ENCODE measurements at places on chromosomes 6 and 20.

DNA sequence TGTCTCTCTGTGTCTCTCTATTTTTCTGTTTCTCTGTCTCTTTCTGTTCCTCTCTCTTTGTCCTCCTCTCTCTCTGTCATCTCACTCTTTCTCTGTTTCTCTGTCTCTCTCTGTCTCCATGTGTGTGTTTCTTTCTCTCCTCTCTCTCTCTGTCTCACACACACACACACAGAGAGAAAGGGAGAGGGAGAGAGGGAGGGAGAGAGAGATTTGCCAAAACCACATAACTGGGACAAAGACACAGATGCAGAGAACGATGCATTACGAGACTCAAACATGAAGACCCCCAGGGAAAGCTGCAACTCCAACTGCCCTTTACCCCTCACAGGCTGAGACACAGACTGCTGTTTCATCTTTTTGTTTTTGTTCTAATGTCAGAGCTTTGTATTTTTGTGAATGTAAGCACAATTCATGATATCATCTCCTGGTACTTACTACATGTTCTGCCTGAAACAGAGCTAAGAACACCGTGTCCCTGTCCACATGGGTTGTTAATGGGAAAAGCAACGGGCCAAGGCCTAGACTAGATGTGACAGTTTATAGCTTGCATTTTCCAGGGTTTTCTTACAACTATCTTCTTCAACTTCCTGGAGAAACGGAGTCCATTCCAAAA, 177.1 kb upstream of the ARID1B start:
- no peak for DNase-seq

DNA sequence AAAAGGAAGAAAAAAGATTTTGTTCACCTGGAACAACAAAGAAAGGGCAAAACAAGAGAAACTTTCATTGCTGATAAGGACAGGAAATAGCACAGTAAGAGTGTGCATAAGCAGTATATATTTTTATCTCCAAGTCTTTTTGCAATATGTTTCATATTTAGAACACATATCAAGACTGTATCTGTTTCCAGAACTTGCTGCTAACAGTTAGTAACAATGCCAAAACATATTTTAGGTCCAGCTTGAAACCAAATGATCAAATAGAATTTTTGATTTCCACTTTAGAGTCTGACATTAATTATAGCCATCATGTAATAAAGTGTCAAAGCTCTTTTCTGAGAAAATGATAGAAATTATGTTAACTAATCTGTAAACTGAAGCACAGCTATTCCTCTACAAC, 143.5 kb upstream of the SUPT3H start:
- DNase-seq, result no peak

GRCh38 chr6:36686668-36687513, 8.4 kb downstream of the CDKN1A start:
- no peak for DNase-seq

GRCh38 chr20:33866398-33867100, 55.4 kb downstream of the CHMP4B start:
- DNase-seq, result no peak

- no peak for DNase-seq
Measured at GRCh38 chr20:57620999-57621398, 773 bp upstream of the ZBP1 start.

DNA sequence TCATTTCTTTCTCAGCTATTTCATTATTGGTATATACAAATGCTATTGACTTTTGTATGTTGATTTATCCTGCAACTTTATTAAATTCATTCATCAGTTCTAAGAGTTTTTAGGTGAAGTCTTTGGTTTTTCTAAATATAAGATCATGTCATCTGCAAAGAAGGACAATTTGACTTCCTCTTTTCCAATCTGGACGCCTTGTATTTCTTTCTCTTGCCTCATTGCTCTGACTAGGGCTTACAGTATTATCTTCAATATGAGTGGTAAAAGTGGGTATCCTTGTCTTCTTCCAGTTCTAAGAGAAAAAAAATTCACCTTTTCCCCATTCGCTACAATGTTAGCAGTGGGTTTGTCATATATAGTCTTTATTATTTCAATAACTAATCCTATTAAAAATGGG, 38.0 kb downstream of the KIF16B start:
- DNase-seq, result no peak

DNA sequence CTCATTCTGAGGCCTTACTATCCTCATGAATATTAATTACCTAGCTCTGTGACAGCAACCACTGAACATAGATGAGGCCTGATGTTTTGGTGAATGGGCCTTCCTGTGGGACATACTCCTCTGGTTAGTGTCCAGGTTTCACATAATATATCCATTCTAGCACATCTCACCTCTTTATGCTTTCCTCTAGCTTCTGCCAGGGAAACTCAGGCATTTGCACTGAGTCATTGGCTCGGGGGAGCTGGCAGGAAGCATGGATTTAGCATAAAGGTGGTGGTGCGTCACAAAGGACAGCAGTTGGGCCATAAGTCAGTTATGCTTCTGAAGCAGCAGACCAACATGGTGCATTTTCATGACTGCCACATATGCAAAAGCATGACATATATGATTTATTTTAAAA, 37.5 kb upstream of the TMEM170B start:
- DNase-seq, result no peak

GRCh38 chr6:55713436-55713835, 134.4 kb upstream of the HMGCLL1 start:
- no peak for DNase-seq

DNA sequence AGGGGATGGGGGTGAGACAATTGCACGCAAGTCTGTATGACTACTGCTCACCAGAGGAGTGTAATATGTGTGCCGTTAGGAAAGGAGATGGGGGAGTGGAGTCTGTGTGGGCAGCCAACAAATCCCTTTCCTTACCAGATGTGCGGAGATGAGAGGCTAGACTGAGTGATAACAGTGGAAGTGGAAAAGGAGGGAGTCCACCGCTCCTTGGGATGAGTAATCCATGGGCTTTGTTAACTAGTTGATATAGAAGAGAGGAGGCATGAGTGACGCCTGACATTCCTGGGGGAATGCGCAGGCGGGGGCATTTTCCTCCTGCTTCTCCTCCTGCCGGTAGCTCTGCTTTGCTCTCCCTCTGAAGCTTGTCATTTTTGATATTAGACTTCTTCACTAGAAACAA, 13.5 kb upstream of the SMIM26 start:
- DNase-seq, result no peak

DNA sequence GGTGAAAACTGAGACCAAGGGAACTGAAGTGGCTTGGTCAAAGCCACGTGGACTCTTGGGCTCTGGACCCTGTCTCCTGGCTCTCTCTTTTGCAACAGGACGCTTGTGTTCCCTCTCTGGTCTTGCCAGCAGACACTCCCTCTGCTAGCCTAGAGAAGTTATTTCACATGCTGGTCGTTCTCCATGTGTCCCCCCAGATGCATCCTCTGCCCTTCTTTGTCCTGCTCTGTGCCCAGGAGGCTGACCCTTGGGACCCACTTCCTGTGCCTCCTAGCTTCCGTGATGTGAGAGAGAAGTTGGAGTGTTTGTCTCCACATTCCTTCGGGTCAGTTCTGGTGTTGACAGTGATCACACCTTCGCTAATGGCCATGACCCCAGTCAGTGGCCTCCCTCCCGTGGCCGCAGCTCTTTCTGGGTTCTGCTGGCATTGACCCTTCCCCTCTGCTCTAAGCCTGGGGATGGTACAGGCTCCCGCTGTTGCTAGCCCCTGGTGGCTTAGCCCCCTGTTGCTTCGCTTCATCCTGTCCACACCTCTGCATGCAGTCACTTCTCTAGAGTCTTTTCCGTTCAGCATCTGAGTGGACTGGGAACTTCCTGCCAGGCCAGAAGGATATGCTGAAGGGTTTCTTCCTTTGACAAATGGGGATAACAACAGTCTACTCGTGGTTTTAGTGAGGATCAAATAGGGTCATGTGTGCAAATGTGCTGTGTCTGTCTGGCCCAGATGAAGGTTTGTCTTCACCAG, 70.1 kb upstream of the BMP2 start:
- no peak for DNase-seq

DNA sequence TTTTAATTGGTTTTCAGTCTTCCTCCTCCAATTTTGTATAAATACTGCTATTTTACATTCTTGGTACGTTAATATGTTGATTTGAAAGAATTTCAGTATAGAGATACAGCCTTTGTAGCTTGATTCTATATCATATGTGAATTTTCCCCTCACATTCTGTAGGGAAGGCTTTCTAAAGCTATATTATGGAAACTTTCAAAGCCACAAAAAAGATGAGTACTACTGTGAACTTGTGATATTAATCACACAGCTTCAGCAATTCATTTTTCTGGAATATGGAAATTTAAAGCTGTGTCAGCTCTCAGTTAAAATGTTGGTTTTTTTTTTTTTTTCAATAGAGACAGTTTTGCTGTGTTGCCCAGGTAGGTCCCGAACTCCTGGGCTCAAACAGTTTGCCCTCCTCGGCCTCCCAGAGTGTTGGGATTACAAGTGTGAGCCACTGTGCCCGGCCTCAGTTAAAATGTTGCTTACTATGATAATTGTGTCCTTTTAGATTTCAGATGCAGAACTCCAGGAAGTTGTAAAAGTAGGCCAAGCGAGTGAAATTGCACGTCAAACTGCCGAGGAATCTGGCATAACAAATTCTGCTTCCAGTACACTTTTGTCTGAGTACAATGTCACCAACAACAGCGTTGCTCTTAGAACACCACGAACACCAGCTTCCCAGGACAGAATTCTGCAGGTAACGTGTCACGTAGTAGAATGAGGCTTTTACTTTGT, 20.6 kb downstream of the CDC5L start:
- DNase-seq, result no peak

GRCh38 chr20:25532015-25532751, 53.1 kb downstream of the NINL start:
- no peak for DNase-seq

GRCh38 chr6:112935402-112936078, 588.4 kb downstream of the RFPL4B start:
- no peak for DNase-seq

- no peak for DNase-seq
Measured at GRCh38 chr6:34697544-34697836, 923 bp upstream of the ILRUN start.

- DNase-seq, result no peak
Measured at GRCh38 chr6:158374020-158374419, 61.8 kb downstream of the TULP4 start.

GRCh38 chr6:138821519-138821918, 25.6 kb downstream of the ECT2L start:
- DNase-seq, result no peak

DNA sequence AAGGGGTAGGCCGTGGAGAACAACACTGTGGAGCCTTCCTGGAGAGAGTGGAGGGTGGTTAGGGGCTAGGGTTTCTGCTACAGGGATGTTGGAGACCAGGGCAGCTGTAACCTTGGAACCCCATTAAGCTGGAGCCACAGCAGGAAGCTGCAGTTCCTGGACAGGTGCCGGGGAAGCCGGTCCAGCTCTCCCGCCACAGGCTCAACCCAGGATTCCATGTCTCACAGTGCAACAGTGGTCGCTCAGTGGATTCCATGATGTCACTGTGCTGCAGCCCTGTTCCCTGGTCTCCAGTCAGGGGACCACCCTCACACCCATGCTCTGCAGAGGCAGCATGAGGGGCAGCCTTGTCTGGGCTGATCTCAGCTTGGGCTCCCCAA, 264.6 kb upstream of the CDYL start:
- no peak for DNase-seq

DNA sequence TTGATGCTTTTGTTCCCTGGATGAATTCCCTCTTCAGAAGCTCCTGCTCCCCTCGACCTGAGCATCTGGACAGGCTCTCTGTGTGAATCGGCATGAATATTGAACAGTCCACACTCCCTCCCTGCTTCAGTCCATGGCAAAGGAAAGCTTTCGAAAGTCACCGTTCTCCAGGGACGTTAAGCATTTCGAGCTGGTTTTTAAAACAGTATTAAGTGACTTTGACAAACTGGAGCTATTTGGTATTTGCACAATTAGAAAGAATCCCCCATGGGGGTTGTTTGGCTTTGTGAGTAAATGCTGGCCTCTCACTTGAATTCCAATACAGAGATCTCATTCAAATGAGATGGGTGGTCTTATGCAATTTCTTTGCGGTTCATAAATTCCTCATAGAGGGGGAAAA, 85.3 kb upstream of the TIAM2 start:
- DNase-seq, result no peak

DNA sequence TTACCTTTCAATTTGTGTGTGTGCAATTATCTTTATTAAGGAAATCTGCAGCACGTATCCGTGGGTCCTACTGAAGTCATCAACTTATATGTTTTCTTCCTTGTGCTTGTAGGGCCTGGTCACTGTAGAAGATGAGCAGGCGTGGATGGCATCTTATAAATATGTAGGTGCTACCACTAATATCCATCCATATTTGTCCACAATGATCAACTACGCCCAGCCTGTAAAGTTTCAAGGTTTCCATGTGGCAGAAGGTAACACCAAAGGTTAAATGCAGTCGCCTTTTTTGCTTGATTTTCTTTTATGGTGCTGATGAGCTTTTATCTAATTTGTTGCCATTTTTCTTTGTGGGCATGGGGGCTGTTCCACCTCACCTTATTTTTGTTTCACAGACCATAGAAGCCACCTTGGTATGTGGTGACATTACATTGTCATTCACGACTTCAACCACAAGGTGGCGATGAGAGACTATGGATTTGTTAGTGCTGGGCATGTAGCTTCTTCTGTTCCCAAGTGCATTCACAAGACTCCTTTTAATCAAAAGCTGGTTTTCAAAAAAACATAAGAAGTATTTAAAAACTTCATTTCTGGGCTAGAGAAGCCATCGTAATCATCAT, 106.5 kb upstream of the LAMP5 start:
- DNase-seq, result peak; percentile 1

DNA sequence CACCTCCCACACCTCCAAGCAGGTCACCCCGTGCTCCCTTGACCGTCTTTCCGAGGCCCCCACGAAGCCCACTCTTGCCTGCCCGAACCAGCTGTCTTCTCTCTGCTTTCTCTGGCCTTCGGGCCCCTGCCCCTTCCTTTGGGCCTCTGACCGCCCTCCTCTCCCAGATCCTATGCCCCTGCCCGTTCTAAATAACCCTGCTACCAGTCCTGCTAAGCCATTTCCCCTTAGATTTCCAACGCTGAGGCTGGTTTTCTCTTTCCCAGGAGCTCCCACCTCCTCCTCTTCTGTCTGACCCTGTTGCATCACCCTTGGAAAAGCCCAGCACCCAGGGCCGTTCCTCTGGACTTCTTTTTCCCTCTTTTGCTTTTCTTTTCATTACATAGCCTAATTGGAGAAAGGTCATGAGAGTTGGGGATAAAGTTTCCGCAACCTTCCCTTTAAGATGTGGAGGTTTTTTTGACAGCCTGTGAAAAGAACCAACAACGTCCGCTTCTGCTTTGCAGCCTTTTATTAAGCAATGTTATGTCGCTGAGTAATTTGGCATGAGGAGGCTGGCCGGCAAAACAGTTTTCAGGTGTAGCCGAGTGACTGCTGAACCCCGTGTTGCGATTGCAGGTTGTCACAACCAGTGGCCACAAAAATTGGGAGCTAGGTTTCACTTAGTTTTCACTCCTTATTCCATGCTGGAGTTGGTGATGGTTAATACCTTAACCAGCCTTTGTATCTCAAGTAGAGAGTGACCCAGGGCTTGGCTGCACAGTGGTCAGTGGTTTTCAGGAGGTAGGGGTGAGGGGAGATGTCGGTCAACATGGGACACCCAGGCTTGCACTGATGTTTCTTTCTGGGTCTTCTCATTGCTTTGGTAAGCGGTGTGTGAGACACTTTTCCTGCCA, 970 bp downstream of the BLTP3A start:
- DNase-seq, result no peak
